Activated naive CD8-positive, alpha-beta T cell treated with anti-CD3 and anti-CD28 coated beads, Interleukin-2, amount 50 U/mL, for 24 hours (primary cell): ENCODE measurements at places on chromosomes 12 and 14.

- H3K4me1 ChIP-seq = peaks cover 90% of the 10 kb centered on the region
- no peak overlapping the region for H3K4me3 ChIP-seq
- H3K27ac ChIP-seq = peak overlapping the region; percentile 67
- H3K36me3 ChIP-seq = peaks cover 18% of the 10 kb centered on the region
- no peaks in the 10 kb centered on the region for H3K27me3 ChIP-seq
These were observed 30.4 kb downstream of the CHST11 start for GRCh38 chr12:104486943-104487819.

- H3K4me1 ChIP-seq = no peaks in the 10 kb centered on the region
- H3K36me3 ChIP-seq = no peaks in the 10 kb centered on the region
- no peaks in the 10 kb centered on the region for H3K27me3 ChIP-seq
- no peak overlapping the region for H3K4me3 ChIP-seq
- no peak for DNase-seq
These were observed 835.4 kb upstream of the TMEM132C start for GRCh38 chr12:127431594-127431993.

- peaks cover 37% of the 10 kb centered on the region for H3K4me1 ChIP-seq
- H3K27ac ChIP-seq = no peak overlapping the region
- peaks cover 10% of the 10 kb centered on the region for H3K36me3 ChIP-seq
- no peak overlapping the region for H3K4me3 ChIP-seq
- DNase-seq = no peak
- no peaks in the 10 kb centered on the region for H3K27me3 ChIP-seq
These were observed 22.9 kb downstream of the NDUFA12 start for GRCh38 chr12:94980577-94980976.

- no peak for DNase-seq
- no peaks in the 10 kb centered on the region for H3K27me3 ChIP-seq
- no peaks in the 10 kb centered on the region for H3K36me3 ChIP-seq
- no peak overlapping the region for H3K4me3 ChIP-seq
- no peak overlapping the region for H3K27ac ChIP-seq
These were observed 160.1 kb downstream of the NUAK1 start for GRCh38 chr12:105978686-105979085.

- no peak overlapping the region for H3K4me3 ChIP-seq
- no peaks in the 10 kb centered on the region for H3K27me3 ChIP-seq
- no peak for DNase-seq
- H3K4me1 ChIP-seq = peaks cover 15% of the 10 kb centered on the region
- no peak overlapping the region for H3K27ac ChIP-seq
These were observed 14.1 kb upstream of the NUMB start for GRCh38 chr14:73472185-73473114.

- peaks cover 29% of the 10 kb centered on the region for H3K4me1 ChIP-seq
- no peak for DNase-seq
- peaks cover 5% of the 10 kb centered on the region for H3K36me3 ChIP-seq
- no peaks in the 10 kb centered on the region for H3K27me3 ChIP-seq
These were observed 25.5 kb downstream of the GCH1 start for GRCh38 chr14:54877015-54877702.

DNA sequence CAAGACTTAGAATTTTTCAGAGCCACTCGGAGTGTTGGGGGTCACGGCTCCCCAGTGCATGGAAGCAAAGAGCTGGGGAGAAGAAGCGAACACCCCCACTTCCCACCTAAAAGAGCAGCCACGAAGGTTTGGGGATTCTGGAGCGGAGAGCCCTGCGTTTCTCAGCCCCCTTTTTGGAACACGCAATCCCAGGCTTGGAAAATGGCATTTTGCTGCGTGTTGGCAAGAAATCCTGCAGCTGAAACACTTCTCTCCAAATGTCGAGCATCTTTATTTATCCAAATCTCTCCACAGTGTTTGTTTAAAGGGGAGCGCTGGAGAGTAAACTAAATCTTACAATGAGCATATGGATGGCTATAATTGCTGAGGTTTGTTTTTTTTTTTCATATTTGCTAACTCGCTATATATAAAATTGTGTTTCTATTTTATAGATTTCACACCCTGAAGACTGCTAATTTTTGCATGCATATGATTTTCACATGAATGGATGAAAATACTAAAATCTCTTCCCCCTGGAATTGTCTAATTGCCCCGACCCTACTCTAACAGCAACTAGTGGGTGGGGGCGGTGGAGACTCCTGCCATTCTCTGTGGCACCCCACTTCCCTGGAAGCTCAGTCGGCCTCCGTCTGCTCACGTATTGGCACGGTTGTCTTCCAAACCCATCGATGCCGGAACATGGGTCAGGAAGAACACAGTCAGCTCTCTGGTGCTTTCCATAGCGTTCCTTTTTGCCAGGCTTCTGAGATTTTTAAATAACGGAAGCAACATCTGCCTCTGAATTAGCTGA is 120.5 kb downstream of the GCH1 start:
- H3K36me3 ChIP-seq = no peaks in the 10 kb centered on the region
- no peak for DNase-seq
- no peak overlapping the region for H3K27ac ChIP-seq
- H3K4me3 ChIP-seq = no peak overlapping the region
- H3K4me1 ChIP-seq = peaks cover 25% of the 10 kb centered on the region
- H3K27me3 ChIP-seq = peaks cover 8% of the 10 kb centered on the region
